D721Med (cell line): ENCODE measurements at places on chromosomes 2 and 18.

DNA sequence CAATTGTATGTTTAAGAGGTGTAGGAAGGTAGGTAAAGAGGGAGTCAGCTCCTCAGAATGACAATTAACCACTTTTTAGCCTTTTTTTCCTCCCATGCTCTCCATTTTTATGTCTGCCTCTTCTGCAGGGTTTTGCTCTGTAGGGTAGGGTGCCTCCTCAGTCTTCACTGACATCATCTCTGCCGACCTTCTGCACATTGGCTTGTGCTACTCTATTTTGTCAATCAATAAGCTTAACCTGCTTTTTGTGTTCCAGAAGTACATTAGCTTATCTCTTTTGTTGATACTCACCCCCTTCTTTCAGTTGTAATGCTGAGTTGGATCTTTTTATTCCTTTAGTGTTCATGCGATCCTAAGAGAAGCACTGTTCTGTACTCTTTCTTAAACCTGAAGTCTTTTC, 323.2 kb downstream of the RDH14 start:
- DNase-seq: no peak

DNA sequence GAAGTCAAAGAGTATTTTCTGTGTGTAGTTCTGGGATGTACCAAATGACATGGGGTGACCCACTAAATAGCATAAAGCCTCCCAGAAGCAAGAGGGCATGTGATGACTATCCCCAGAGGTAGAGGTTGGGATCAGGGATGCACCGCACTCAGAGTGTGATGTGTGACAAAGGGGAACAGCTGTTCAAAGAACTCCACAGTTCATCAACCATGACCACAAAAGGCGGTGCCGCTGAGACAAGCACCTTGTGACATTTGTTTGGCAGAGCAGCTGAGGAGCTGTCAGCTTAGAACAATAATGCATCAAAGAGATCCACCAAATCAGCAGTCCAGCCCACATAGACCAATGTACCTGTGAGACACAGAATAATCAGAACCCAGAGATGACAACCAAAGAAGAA, 81.3 kb downstream of the VWC2L start:
- DNase-seq: no peak

- peak; percentile 85 for DNase-seq
Observed at GRCh38 chr2:29215739-29216608, 100.8 kb downstream of the CLIP4 start.

DNA sequence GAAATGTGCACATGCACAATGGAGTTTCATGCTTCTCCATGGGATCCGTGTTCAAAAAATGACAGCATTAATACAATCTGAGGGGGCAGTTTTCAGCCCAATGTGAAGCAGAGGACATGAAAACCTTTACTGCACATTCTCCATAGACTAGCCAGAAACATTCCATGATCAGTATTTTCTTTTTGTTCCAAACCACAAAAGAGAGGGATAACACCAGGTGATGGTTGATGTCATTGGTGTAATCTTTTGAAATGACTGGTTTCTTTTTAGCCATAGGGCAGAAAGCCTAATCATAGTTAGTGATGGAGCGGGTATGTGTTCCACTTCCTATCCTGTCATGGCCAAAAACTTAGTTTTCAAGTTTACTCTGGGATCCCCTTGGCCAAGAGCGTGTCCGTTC, 1.8 kb upstream of the KYNU start:
- no peak for DNase-seq

GRCh38 chr2:223654384-223654915, 52.3 kb upstream of the SCG2 start:
- no peak for DNase-seq

DNA sequence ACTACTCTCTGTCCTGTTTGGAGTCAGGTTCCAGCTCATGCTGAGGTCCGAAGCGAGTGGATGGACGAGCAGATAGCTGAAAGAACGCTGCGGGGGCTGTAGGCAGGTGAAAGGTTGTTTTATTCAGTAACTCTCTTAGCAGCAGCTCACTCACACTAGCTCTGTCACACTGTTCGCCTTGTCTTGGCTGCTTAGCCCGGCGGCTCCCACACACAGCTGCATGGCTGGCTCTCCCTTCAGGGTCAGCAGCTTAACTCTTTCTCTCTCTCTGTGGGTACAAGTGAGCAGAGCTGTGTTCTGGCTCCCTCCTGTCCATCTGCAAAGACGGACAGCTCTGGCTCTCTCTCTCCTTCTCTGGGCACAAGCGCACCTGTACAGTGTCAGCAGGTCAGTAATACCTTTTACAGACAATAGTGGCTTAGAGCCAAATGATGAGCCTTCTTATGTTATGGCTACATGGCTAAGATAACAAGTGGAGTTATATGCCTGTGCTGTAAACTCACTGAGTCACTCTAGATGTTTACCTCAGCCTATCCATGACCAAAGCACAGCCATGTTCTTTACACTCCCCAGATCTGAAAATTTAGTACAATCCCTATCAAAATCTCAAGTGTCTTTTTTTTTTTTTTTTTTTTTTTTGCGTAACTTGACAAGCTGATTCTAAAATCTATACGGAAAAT, 149.3 kb downstream of the GALNT1 start:
- DNase-seq: no peak
